ENCODE measurements at places on chromosomes 2 and 18.

DNA sequence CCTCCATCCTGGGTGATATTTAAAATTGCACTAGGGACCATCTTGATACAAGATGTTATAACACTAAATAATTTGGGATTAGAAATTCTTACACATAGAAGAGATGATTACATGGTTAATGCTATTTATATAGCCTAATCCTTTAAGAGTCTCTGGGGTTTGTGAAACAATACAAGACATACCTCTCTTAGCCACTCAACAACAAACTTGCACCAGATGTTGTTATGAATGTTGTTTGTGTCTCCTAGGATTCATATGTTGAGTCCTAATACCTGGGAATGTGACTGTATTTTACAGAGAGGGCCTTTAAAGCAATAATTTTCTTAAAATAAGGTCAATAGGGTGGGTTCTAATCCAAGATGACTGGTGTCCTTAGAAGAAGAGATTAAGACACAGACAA is 678.3 kb downstream of the NYAP2 start:
- DNase-seq: no peak

- DNase-seq: no peak
Observed at GRCh38 chr2:158134055-158134454, 32.4 kb downstream of the UPP2 start.

DNA sequence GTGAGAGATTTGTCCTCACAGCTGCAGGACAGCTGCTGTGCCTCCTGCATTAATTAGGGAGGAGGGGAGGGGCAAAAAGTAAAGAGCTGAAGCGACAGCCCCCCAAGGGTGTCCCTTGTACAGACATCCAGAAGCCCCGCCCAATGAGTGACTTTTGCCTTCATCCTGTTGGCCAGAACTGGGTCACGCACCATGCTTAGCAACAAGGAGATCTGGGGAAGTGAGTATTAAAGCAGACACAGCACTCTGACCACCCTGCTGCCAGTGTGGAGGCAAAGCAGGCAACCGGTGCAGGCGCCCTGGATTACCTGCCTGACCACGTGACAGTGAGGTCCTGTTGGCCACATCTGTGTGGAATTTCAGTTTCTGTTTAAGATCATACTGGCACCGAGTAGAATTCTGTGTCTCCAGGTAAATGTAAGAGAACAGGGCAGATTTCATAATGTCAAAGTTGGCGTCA is 21.5 kb upstream of the BIN1 start:
- no peak for DNase-seq

GRCh38 chr18:22739789-22740188 is 193.3 kb upstream of the RBBP8 start:
- DNase-seq: no peak
